Right hindlimb (tissue), 1 donor: ENCODE measurements at places on chromosomes 6 and 20.

GRCh38 chr20:57826666-57827287, 117.0 kb upstream of the PMEPA1 start:
- DNase-seq, result no peak

- DNase-seq, result no peak
Observed at GRCh38 chr6:162249907-162250642, 477.5 kb downstream of the PRKN start.

DNA sequence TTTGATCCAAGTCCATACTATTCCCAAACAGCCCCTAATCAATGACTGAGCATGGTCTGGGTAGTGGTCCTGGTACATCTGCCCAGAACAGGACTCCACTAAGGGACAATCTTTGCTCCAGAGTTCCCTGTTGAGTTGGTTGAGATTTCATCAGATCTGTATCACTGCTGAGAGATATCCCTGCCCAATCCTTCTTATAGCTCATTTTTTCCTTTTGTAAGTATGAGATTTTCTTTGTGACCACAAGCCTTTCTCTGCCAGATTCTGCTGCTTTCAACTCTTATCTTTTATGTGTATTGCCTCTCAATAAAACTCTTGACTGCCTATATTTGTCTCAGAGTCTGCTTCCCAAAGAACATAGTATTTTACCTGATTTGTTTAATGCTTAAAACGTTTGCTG, 46.2 kb upstream of the LAMA2 start:
- no peak for DNase-seq

GRCh38 chr20:7744411-7744810, 195.8 kb downstream of the HAO1 start:
- DNase-seq, result no peak

- no peak for DNase-seq
Observed at GRCh38 chr6:35426074-35426473, 26.1 kb upstream of the FANCE start.

DNA sequence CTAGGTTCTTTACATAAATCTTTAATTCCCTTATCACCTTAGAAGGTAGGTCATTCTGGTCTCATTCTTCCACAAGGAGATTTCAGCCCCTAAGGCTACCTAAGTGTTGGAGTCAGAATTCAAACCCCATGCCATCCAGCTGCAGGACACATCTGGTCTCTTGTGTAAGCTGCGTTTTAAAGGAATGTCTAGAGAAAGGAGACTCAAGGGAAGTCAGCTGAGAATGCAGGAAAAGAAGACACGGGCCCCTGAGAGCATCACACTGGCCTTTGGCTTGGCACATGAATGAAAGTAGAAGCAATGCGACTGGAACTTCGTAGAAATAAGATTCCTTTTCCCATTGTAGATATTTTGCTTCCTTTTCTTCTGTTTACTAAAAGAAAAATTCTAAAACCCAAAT, 76.7 kb upstream of the SYNJ2 start:
- no peak for DNase-seq

GRCh38 chr20:52975029-52975732, 3.0 kb downstream of the TSHZ2 start:
- DNase-seq, result peak; percentile 50

- DNase-seq, result no peak
Observed at GRCh38 chr20:24702501-24703283, 233.3 kb downstream of the SYNDIG1 start.

DNA sequence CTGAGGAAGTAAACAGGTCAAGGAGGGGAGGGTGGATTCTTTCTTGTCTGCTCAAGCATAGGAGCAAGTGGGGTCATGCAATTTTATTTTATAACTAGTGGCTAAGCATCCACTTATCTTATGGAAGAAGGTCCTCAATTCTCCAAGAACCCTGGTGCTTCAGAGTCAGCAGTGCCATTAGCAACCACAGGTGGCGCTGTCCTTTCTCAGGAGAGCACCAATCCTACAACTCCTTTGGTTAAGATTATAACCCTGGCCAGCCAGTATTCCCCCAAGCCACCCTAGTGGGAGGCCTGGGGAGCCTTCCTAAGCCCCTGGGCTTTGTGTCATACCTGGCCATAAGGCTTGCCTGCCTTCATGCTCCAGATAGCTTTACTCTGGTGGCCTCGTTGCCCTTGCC, 60.7 kb downstream of the PCSK2 start:
- DNase-seq, result no peak

DNA sequence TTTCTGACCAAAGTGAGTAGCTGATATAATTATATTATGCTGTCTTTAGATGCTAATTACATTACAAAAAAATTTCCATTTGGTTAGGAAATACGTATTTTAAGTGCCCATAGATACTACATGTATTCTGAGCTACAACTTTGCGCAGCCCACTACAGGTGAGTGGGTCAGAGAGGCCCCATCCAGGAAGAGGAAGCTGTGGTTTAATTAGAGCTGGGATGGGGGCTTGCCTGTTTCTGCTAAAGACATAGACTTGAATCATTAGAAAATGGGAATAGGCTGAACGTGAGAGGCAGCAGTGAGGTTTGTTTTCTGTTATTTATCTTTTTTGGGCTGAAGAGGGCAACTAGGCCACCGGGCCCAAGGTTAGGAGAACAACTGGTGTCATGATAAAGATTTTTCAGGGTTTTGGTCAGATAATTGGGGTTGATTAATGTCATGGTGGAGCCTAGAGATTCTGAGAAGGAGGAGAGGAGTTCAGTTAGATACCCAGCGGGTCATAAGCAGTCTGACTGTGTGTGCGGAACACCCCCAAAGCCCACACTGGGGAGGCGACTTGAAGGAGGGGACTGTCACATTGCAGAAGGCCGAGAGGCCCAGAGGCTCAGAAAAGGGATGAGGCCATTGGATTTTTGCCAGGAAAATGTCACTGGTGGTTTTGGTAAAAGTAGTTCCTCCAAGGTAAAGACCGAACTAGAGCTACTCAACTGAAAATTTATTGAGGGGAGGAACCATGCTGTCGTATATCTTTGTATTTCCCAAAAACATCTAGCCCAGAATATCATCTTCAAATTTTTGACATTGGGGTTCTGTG, 14.5 kb upstream of the IRF4 start:
- no peak for DNase-seq

- no peak for DNase-seq
Observed at GRCh38 chr20:37365760-37366638, 20.1 kb downstream of the SRC start.

DNA sequence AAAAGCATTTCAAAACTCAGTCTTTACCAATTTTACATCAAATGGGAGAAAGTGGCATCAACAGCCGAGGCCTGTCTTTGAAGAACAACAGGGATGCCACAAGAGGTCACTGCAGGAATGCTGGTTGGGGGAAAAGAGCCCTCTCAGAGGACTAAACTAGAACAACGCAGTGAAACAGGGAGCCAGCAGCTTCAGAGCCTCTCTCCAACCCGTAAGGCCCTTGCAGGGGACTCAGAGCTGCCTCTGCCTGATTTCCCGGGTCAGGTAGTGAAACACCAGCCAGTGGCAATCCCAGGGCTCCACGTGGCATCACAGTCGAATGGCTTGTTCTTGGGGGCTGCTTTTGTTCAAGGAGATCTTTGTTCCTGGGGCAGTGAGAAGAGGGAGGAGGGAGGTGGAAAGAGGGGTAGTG, 55.0 kb upstream of the KCNK16 start:
- peak; percentile 83 for DNase-seq

DNA sequence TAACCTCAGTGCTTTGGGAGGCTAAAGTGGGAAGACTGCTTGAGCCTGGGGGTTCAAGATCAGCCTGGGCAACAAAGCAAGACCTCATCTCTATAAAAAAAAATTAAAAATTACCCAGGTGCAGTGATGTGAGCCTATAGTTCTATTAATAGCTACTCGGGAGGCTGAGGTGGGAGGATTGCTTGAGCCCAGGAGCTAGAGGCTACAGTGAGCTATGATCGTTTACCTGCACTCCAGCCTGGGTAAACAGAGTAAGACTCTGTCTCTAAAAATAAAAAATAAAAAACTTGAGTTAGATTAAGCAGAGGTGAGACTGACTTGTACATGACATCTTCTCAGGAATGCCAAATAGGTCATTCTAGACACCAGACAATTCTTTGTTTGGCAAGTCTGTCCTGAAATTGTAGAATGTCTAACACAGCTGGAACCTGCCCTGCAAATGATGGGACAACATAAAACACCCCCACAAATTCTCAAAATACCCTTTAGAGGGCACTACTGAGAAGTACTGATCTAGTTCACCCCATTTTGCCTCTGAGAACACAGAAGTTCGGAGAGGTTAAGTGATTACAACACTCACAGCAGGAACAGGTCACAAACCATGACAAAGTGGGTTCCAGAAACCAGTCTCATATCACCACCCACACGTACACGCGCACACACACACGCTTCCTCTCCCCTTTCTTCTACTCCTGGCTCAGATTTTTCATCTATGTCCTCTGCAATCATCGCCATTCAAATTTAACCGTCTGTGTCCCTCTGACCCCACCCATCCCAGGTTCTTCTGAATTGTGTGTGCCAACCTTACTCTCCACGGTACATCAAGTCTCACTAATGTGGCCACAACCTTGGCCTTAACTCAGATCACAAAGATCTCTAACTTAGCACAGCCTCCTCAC, 38.3 kb downstream of the ARHGAP18 start:
- no peak for DNase-seq

DNA sequence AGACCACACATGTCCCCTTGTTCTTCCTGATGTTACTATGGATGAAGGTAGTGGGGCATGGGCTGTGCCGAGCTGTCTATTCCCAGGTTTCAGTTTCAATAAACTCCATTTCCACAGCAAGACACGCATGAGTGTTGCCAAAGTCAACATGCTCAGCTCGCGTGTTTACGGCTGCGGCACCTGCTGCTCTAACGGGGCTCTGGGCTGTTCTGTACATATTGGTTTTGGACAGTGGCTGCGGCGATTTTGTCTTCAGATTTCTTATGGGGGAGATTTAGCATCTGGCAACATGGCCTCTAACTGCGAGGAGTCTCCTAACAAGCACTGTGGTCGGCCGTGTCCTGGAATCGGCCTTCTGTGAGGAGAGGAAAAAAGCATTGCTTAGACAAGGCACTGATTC, 58.6 kb downstream of the TMEM242 start:
- no peak for DNase-seq

- DNase-seq, result no peak
Observed at GRCh38 chr6:82493467-82493866, 129.8 kb downstream of the TPBG start.

DNA sequence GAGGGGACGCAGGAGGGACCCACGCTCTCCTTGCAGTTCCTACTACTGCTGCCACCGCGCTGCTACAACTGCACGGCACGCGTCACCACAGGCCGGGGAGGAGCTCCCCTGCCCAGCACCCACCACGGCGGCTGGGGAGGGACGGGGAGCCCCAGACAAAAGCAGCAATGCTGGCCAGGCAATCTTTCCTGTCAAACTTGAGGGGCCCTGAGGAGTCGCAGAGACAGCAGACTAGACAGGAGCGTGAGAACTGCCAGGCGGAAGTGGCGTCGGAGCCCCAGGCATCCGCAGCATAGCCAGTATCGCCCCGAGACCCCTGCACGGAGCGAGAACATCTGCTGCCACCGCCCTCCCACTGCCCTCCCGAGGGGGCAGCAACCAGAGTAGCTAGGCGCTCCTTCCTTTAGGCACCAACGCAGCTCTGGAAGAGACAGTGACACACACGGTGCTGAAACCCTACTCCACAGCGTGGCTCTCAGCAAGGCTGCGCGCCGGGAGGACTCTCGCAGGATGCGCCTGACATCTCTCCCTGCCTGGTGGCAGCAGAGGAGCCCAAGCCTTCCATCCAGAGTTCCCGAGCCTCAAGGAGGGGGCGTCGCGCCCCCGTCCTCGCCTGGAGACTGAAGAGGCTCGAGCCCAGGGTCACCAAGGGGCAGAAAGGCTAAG, 2.2 kb downstream of the TAF4 start:
- DNase-seq, result peak; percentile 44

GRCh38 chr6:121794630-121795029, 359.2 kb downstream of the GJA1 start:
- DNase-seq, result peak; percentile 26

- no peak for DNase-seq
Observed at GRCh38 chr6:15439410-15440025, 193.6 kb downstream of the JARID2 start.

DNA sequence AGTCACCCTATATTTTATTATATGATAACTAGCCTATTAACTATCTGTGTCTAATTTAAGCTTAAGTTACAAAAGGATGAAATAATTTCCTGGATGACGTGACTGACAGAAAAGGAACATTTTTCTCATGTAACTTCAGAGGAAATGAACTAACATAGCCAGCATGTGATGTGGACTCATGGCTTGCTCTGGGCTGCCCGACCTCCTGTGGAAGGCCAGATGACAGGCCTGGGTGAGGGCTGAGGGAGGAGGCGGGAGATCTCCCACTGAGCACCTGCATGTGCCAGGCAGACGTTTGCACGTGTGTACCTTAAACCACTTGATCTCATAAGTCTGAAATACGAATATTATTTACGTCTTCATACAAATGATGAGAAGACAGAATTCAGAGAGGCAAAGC, 321.1 kb downstream of the SYNE1 start:
- DNase-seq, result no peak

DNA sequence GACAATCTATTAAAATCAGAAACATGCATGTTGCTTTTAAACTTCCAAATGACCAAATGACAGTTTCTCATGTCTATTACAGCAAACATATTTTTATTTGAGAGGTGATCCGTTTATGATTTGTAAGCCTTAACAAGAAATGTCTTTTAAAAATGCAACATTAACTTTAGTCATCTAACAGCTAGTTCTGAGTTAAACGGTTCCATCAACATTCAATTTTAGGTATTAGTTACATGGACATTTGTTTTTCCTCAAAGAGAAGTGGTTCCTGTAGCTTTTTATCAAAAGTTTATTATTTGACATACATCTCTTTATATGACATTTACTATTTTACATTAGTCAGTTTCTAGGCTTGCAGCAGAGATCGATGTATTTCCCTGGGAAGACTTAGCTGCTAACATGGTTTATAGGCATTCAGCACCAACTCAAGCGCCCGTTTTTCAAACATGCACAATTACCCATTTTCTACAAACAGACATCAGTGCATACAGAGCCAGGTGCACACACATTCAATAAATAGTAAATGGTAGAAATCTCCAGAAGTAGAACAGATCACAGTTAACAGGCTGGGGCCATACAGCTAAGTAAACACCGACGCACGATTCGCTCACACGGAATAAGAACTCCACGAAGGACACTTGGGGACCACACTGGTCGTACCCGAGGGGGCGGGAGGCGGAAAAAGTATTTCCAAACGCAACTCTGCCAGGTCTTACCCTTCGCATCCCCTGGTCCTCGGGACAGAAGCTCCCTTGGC, 882 bp downstream of the CNR1 start:
- no peak for DNase-seq

GRCh38 chr20:21126581-21126870, 644 bp downstream of the KIZ start:
- DNase-seq, result no peak

GRCh38 chr6:108656836-108657235, 96.1 kb downstream of the FOXO3 start:
- no peak for DNase-seq
